Epithelial cell of proximal tubule (primary cell): ENCODE measurements at places on chromosomes 11 and 22. TPM values are rescaled to one million over a fixed set of nuclear protein-coding genes. Genes with fewer than 3 reads are reported as not detected.

TMPRSS6 gene
- total RNA-seq = not detected in 2 replicates

KCNK7 gene
- total RNA-seq = 0.17 TPM in 1 of 2 replicates, not detected in the other

DNA sequence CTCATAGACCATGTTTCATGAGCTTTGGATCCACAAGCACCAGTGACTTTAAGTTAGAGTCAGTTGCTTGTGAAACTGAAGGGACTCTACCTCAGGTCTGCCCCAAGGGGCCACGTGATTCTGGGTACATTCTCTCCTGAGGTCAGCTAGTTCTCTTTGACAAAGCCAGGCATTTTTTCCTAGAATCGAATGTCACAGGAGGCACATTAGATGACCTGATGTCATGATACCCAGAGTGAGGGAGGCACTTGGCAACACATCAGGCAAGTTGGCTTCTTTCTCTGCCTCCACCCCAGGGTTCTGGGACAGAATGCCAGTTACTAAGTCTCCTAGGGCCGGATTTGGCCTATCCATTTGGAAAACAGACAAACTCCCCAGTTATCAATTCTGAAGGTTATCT is 93.0 kb downstream of the APIP start:
- no peak for DNase-seq

GRCh38 chr22:46823654-46824053 is 61.2 kb downstream of the TBC1D22A start:
- DNase-seq = no peak

GRCh38 chr11:29989174-29989970 is 27.5 kb downstream of the KCNA4 start:
- no peak for DNase-seq

GRCh38 chr22:36227396-36227795 is 11.9 kb downstream of the APOL2 start:
- no peak for DNase-seq

DNA sequence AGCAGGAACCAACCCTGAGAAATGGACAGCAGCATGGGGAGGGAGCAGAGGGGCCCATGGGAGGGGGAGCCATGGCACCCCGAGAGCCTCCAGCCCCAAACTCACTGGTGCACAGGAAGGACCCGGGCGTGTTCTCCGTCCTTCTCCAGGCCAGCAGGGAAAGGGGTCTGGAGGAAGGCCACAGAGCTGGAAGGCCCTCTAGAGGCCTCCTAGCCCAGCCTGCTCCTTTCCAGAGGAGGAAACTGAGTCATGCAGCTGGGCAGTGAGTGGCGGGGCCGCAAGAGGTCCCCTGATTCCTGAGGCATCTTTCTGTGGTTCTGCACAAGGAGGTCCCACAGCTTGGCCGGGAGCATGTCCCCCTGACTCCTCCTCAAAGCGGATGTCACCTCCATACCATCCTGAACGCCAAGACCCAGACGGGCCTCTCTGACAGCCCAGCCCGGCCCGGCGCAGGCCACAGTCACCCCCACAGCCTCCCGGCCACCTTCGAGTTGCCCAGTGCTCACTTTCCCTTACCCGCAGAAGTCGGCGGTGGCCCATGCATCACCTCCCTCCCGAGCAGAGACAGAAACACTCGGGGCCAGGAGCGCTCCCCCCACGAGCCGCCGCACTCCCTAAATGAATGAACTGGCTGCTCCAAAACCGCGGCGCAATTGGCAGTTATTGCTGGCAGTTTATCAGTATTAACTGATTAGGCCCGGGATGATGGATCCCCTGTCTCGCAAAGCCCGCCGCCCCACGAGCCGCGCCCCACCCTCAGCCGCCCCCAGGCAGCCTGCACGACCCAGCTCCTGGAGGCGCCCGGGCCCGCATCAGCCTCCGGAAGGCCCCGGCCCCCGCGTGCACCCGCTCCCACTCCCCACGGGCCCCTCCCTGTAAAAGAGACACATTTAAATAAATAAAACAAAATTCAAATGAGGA is 272.5 kb downstream of the BUD13 start:
- no peak for DNase-seq

DNA sequence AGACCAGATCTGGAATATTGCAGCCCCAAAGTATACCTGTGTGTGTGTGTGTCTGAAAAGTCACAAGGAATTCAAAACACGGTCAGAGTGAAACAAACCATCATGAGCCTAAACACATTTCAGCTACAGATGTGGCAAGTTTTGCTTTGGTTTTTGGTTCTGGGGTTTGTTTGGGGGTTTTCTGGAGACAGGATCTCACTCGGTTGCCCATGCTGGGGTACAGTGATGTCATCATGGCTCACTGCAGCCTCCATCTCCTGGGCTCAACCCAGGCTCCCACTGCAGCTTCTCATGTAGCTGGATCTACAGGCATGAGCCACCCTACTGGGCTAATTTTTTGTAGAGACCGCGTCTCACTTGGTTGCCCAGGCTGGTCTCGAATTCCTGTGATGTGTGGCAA is 41.4 kb upstream of the PHF21A start:
- DNase-seq = no peak

DNA sequence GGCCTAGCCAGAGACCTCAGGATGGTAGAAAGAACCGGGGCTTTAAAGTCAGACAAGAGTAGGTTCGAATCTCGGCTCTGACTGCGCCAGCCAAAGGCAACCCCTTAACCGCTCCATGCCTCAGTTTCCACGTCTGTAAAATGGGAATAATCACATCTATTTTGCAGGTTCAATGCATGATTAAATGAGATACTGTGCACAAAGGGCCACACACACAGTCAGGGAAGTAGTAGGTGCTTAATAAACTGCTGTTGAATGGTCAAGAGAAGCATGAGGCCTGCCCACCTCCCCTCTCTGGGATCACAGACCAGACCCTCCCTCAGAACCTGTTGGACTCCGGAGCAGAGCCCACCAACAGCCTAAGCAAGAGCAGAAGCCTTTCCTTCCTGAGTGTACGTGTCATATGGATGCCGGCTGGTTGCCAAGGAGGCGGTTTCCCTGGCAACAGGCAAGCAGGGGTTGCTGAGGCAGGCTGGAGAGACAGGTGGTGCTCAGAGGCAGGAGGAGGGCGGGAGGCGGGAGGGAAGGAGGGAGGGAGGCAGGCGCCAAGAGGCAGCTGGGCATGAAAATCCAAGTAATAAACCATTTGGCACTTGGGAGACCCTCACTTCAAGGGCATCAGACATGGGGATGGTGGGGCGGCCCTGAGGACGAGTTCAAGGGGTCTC is 43.9 kb downstream of the NFAM1 start:
- no peak for DNase-seq

DNA sequence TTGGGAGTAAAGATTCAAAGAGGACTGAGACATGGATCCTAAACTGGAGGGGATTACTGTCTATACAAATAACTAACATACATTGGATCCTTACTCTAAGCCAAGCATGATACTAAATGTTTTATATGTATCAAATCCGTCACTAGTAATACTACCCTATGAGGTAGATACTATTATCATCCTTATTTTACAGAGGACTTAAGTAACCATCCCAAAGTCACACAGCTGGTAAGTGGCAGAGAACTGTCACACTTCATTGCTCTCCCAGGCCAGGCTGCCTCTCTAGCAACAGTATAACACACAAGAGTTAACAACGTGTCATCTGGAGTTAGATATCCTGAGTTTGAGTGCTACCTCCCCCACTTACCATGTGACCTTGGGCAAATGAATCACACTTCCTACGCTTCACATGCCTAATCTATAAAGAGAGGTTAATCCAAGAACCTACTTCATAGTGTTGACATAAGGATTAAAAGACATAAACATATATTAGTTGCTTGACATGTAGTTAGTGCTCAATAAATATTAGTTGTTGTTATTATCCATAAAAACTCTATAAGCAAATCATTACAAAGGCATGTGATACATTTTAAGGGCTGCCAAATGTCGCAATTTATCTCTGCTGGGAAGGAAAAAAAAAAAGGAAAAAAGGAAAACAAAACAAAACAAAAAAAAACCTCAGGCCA is 33.8 kb upstream of the SPON1 start:
- DNase-seq = peak; percentile 96

GRCh38 chr11:79675081-79675480 is 234.3 kb upstream of the TENM4 start:
- DNase-seq = no peak

GRCh38 chr11:12449961-12450715 is 72.8 kb downstream of the PARVA start:
- no peak for DNase-seq

- no peak for DNase-seq
Observed at GRCh38 chr11:69153661-69154060, 2.1 kb upstream of the SMIM38 start.

GRCh38 chr11:70519117-70519516 is 120.8 kb downstream of the CTTN start:
- no peak for DNase-seq

GRCh38 chr11:79353706-79354105 is 87.1 kb downstream of the TENM4 start:
- DNase-seq = no peak

- DNase-seq = no peak
Observed at GRCh38 chr11:130858215-130858614, 58.1 kb downstream of the SNX19 start.

- DNase-seq = no peak
Observed at GRCh38 chr11:82996966-82997606, 74.6 kb downstream of the RAB30 start.
